Fibroblast of mammary gland (primary cell): ENCODE measurements at places on chromosomes 6 and 20.

GRCh38 chr6:150086026-150086425 lies 17.1 kb upstream of the ULBP3 start:
- no peak for DNase-seq

DNA sequence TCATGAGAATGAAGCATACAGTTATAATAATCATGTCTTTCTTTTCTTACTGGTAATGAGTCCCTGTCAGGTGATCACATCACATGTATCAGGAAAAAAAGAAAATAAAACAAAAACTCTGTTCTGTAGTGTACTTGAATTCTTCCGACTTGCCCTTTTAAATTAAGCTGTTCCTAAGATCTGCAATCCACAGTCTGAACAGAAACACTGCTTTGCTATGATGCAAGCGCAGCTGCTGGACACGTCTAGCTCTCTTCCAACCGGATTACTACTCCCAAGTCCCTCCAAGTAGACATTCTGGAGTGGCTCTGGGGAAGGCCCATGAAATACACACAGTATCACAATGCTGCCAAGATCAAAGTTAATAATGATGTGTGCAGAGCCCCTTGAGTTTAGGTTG lies 83.7 kb downstream of the FYN start:
- DNase-seq = peak; percentile 74

DNA sequence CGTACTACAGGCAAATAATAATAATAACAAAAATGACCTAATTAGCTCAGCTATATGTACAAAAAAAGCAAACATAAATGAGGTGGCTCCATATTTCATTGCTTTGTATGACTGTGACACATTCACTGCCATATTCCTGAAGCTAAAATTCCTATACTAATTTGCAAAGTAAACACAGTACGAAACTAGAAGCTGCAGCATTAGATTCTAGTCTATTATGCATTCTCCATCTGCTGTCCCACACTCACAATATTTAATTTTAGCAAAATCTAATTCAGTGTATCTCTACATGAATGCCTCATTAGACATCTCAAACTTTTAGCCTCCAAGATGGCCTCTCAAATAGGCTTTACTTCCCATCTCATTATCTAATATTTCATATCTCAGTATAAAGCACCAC lies 55.1 kb downstream of the ATG5 start:
- no peak for DNase-seq

- DNase-seq = peak; percentile 52
Measured at GRCh38 chr20:49916146-49917002, 1.0 kb upstream of the SPATA2 start.
